ENCODE measurements at places on chromosomes 2 and 18. TPM values are rescaled to one million over a fixed set of nuclear protein-coding genes. Genes with fewer than 3 reads are reported as not detected.
A peak's percentile ranks its signal among the peaks of the same experiment; 100 is the strongest.

- no peak for DNase-seq
- no peaks in the 10 kb centered on the region for H3K4me1 ChIP-seq
- no peak overlapping the region for H3K27ac ChIP-seq
Observed at GRCh38 chr2:151570191-151570590, 160.5 kb downstream of the RIF1 start.

- no peaks in the 10 kb centered on the region for H3K27me3 ChIP-seq
- H3K4me1 ChIP-seq, result peaks cover 4% of the 10 kb centered on the region
- peak overlapping the region; percentile 85 for H3K4me3 ChIP-seq
- H3K27ac ChIP-seq, result peak overlapping the region; percentile 81
- peak; percentile 71 for DNase-seq
Observed at GRCh38 chr2:38750011-38750890, 910 bp downstream of the SRSF7 start.

GRCh38 chr2:127012215-127012614, 94.7 kb downstream of the BIN1 start:
- H3K4me1 ChIP-seq, result no peaks in the 10 kb centered on the region
- H3K27me3 ChIP-seq, result no peaks in the 10 kb centered on the region
- H3K27ac ChIP-seq, result no peak overlapping the region
- no peak overlapping the region for H3K4me3 ChIP-seq
- H3K36me3 ChIP-seq, result no peaks in the 10 kb centered on the region

GRCh38 chr2:120053891-120054290, 41.0 kb downstream of the EPB41L5 start:
- no peaks in the 10 kb centered on the region for H3K36me3 ChIP-seq
- H3K4me1 ChIP-seq, result no peaks in the 10 kb centered on the region
- no peak overlapping the region for H3K4me3 ChIP-seq
- H3K27me3 ChIP-seq, result no peaks in the 10 kb centered on the region
- no peak overlapping the region for H3K27ac ChIP-seq
- no peak for DNase-seq

DNA sequence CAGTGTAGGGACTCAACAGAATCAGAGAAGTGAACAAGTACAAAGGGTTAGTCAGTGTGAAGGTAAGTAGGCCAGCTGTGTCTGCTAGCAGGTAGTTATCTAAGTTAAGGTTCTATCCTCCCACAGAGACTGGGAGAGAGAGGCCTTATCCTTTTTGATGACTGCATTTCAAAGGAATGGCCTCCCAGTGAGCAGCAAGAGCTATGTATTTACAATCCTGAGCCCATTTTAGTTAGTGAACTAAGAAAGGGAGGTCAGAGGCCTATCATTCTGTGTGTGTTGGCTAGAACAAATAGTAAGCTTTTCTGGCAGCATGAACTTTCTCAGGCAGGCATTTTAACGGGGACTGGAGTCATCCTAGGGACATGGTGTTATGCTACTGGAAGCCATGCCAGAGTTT, 182.9 kb downstream of the VWC2L start:
- H3K27ac ChIP-seq, result peak overlapping the region; percentile 36
- H3K27me3 ChIP-seq, result no peaks in the 10 kb centered on the region
- no peak for DNase-seq
- H3K4me3 ChIP-seq, result no peak overlapping the region

DNA sequence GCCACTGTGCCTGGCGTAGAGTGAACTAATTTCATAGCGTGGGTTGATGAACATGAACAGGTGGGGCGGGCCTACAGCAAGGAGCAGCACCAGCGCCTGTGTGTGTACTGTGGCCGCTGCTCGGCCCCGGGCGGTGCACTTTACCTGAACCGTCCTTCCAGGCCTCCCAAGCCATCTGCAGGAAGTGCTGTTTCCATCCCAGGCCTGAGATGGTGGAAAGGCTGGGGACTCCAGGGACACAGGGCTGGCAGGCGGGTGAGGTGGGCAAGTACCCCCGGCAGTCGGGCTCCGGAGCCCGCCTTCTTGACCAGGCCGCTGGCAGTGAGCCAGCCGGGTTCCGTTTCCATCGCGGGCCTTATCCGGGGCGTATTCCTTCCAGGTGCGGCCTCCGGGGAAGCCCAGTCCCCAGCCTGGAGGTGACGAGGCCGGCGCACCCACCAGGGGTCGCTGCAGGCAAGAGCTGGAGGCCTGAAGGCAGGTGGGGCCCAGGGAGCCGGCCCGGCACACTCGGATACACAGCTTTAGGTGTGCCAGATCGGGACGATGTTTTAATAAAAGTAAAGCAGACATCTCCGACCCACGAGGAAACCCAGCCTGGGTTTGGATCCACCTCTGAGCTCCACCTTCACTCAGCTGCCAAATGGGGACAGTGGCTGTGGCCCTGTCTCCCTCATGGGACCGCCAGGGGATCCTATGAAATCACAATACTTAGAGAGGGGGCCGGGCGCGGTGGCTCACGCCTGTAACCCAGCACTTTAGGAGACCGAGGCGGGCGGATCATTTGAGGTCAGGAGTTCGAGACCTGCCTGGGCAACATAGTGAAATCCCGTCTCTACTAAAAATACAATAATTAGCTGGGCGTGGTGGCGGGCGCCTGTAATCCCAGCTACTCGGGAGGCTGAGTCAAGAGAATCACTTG, 22.7 kb upstream of the PDIA6 start:
- no peaks in the 10 kb centered on the region for H3K27me3 ChIP-seq
- peak; percentile 71 for DNase-seq
- H3K27ac ChIP-seq, result no peak overlapping the region
- H3K4me3 ChIP-seq, result no peak overlapping the region
- no peaks in the 10 kb centered on the region for H3K36me3 ChIP-seq

- H3K27me3 ChIP-seq, result no peaks in the 10 kb centered on the region
Observed at GRCh38 chr2:235658351-235659174, 164.7 kb downstream of the AGAP1 start.

DNA sequence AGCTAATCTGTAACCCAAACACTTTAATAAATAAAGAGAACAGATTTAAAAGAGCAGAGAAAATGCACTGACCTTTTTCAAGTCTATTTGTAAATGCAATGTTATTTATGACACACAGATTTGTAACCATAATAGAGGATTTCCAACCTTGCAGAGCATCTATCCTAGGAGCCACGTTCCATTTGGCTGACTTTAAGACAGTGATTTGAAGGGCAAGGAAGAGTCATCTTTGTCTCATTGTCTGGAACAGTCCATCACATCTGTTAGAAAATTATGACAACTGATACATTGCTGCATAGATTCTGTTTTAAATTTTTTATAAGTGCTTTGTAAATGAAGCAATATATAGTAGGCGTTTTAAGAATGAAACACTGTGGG, 90.8 kb upstream of the L3MBTL4 start:
- DNase-seq, result no peak
- no peaks in the 10 kb centered on the region for H3K27me3 ChIP-seq
- no peak overlapping the region for H3K27ac ChIP-seq
- H3K4me3 ChIP-seq, result no peak overlapping the region
- H3K4me1 ChIP-seq, result no peaks in the 10 kb centered on the region
- H3K36me3 ChIP-seq, result no peaks in the 10 kb centered on the region

- DNase-seq, result no peak
- peak overlapping the region; percentile 68 for H3K4me3 ChIP-seq
- no peak overlapping the region for H3K27ac ChIP-seq
- H3K4me1 ChIP-seq, result peaks cover 3% of the 10 kb centered on the region
Observed at GRCh38 chr2:39778233-39778632, 825 bp downstream of the THUMPD2 start.

DNA sequence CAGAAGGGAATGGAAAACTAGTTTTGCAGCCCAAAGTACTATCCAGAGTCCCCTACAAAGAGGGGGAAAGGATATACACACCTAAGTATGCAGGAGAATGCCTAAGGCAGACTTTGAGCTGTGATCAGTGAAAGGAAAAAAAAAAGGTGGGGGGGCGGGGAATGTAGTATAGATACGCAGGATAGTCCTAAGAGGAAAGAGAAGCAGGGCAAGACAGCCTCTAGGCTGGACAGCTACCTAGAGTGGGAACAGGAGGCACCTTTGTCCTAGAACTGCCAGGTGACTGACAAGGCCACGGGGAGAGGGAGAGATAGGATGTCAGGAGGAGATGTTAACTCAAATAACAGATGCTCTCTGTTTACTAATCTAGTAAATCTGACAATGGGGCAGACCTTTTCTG, 6.0 kb downstream of the REEP1 start:
- no peaks in the 10 kb centered on the region for H3K4me1 ChIP-seq
- H3K27ac ChIP-seq, result no peak overlapping the region

DNA sequence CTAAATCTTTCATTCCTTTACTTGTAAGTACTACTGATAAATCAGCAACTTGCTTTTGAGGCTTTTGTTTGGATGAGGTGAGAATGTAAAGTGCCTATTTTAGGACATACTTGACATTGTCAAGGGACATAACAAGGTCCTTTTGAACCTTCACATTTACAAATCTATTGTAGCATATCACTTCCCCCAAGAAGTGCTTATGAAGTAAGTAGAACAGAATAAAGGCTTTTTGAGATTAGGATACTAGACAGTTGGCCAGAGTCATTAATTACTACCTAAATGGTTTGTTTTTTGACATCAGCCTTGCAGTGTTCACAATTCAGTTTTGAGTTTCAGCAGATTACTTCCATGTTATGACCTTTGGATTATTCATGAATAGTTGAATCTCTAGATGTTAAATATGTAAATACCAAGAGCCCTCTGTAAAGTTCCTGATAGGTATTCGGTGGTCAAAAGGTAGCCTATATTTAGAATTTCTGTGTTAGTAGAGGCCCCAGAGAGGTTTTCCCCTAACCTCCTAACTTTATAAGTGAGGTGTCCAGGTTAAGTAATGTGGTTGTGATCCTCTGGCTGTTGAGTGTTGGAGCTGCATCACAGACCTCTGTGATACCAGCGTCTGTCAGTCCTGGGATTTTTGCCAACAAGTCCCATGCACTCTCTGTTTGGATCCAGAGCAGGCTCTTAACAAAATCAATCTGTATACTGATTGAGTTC, 67.2 kb downstream of the LCLAT1 start:
- DNase-seq, result no peak
- no peak overlapping the region for H3K27ac ChIP-seq
- no peak overlapping the region for H3K4me3 ChIP-seq

DNA sequence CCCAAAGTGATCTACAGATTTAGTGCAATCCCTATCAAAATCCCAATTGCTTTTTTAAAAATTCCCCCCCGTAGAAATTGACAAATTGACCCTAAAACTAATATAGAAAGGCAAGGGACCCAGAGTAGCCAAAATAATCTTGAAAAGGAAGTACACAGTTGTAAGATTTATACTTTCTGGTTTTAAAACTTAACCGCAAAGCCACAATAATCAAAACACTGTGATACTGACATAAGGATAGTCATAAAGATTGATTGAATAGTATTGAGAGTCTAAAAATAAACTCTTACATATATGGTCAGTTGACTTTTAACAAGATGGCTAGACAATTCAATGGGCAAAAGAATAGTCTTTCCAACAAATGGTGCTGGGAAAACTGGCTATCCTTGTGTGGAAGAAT, 58.7 kb upstream of the GAREM2 start:
- H3K4me1 ChIP-seq, result no peaks in the 10 kb centered on the region
- no peaks in the 10 kb centered on the region for H3K36me3 ChIP-seq
- no peak for DNase-seq

- H3K36me3 ChIP-seq, result no peaks in the 10 kb centered on the region
- H3K27ac ChIP-seq, result no peak overlapping the region
- H3K4me3 ChIP-seq, result no peak overlapping the region
- H3K4me1 ChIP-seq, result no peaks in the 10 kb centered on the region
- no peaks in the 10 kb centered on the region for H3K27me3 ChIP-seq
Observed at GRCh38 chr2:194319222-194319992, 1337.6 kb upstream of the SLC39A10 start.

DNA sequence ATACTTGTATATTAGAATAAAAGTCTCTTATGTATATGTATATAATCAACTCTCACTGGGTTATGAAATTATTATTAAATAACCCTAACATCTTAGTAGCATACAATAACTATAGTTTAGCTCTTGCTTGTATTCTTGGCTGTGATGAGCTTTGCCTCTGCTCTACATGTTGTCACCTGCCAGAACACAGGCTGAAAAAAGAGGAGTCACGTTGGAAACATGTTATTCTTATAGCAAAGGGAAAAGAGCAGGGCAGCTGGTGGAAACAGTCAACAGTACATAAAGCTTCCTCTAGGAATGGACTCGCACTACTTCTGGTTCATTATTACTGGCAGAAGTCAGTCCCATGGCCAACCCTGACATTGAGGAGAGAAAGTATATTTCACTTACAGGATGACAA, 362.0 kb upstream of the KYNU start:
- H3K4me3 ChIP-seq, result no peak overlapping the region
- DNase-seq, result no peak
- no peak overlapping the region for H3K27ac ChIP-seq
- no peaks in the 10 kb centered on the region for H3K36me3 ChIP-seq
- no peaks in the 10 kb centered on the region for H3K27me3 ChIP-seq

DNA sequence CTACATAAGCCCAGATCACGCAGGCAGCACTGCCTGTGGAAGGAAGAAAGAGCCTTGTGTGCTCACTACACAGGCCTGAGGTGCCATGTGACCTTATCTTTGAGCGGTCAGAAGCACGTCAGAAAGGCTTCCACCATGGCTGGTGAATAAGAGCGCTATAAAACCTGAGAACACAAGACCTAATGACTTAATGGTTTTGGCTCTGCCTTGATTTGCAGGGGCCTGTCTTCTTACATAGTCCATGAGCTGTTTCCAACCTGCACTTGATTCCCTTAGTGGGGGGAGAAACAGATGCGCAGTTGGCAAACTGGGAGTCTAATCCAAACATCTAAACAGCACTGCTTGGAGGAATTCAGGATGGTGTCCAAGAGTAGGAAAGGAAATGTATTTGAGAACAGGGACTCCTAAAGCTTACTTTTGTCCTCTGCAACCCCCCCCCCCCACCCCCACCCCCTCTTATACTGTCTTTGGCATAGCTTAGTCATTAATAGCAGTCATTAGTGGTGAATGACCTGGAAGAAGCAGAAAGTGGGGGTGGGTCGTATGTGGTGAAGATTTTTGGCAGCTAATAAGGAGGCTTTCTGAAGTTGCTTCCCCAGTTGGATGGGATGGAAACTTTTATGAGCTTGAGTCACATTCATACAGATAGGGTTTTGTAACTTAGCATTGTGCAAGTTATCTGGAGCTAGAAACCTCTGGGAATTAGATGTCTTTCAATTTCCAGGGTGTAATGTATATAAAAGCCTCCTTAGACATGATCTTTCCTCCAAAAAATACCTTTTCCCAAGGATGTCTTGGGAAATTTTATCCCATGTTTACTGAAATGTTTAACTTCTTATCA, 454.1 kb downstream of the MEIS1 start:
- no peak overlapping the region for H3K27ac ChIP-seq
- DNase-seq, result no peak
- no peaks in the 10 kb centered on the region for H3K4me1 ChIP-seq
- no peaks in the 10 kb centered on the region for H3K36me3 ChIP-seq
- H3K27me3 ChIP-seq, result no peaks in the 10 kb centered on the region

Gene GREB1L
- 2.6 TPM for polyA plus RNA-seq

Gene SERPINB11
- polyA plus RNA-seq, result not detected

Gene ALPP
- polyA plus RNA-seq, result not detected

Gene CYP1B1
- 7.3 TPM for polyA plus RNA-seq

Gene PID1
- 67.2 TPM for polyA plus RNA-seq

Gene GRP
- 18.3 TPM for polyA plus RNA-seq

Gene DPP10
- polyA plus RNA-seq, result not detected

Gene LOXHD1
- not detected for polyA plus RNA-seq

All from aorta (tissue), 5 donors.